ENCODE measurements at places on chromosomes 7 and 10. TPM values are rescaled to one million over a fixed set of nuclear protein-coding genes. Genes with fewer than 3 reads are reported as not detected.
A peak's percentile ranks its signal among the peaks of the same experiment; 100 is the strongest.

ZNRF2 gene
- total RNA-seq = 38.5 TPM

ANKRD30A gene
- not detected for total RNA-seq

RET gene
- total RNA-seq = not detected

OR2A5 gene
- not detected for total RNA-seq

ASB10 gene
- not detected for total RNA-seq

AGAP5 gene
- 2.8 TPM for total RNA-seq

DNA sequence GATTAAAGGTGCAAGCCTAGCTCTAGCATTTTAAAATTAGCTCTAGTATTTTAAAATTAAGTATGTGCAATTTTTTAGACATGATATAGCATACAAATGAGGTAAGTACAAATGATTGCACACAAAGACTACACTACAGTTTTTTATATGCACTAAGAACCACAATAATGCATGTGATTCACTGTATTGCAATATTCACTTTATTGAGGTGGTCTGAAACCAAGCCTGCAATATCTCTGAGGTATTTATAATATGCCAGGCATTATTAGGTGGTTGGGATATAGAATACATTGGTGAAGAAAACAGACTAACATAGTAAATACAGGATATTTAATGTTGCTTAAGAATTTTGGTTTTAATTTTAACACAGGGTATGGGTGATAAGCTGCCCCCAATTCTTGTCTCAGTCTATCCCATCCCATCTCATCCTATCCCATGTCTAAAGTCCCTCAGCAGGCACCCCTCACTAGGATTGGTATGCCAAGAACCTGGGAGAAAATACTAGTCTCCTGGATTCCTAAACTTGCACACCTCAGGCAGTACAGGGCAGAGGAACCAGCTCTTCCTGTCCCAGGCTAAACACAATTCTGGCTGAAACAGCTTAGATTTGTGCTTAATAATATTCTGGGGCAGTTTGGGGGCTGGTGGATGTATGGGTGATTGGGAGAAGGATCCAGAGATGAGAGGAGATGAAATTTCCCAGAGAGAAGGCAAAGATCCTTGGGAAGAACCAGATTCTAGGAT lies 90.4 kb downstream of the HIPK2 start:
- DNase-seq = no peak

- no peak for DNase-seq
Measured at GRCh38 chr10:33136271-33136670, 178.2 kb upstream of the ITGB1 start.

DNA sequence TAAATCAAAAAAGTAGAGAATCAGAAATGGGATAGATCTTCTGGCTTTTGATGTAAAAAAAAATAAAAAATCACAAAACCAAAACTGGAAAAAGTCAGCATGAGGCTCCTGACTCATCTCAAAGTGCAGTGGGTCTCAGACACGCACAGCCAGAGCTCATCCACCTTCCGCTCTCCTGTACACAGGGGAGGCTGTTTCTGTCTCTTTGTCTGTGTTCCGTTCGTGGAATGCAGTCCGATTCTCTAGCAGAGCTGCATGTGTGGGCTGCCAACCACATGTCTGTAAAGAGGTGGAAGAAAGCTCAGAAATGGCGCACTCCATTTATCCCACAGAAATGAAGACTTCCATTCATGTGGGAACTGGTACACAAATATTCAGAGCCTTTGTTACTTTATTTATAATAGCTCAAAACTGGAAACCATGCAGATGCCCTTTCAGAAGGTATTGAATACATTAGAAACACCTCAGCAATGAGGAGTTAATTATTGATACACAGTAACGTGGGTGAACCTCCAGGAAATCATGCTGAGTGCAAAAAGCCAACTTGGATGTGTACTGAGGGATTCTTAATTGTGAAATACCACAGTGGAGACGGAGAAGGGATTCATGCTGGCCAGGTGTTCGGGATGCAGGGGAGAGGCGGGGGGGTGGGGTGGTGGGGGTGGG lies 123.3 kb downstream of the TRRAP start:
- DNase-seq = no peak

DNA sequence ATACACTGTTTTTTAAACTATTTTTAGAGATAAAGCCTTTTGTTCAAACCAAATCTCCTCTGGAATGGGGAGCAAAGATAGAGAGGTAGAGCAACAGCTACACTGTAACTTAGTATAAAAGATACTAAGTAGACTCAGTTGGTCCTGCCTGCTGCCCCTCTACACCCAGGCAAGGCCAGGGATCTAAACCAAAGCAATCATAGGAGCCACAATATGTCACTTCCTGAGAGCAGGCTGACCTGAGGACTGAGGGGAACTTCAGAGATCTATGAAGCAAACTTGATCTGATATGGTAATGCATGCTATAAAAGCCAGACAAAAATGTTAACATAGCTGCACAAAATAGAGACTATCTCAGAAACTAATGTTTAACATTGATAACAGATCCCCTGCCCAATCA lies 7.0 kb upstream of the TRDMT1 start:
- no peak for DNase-seq

DNA sequence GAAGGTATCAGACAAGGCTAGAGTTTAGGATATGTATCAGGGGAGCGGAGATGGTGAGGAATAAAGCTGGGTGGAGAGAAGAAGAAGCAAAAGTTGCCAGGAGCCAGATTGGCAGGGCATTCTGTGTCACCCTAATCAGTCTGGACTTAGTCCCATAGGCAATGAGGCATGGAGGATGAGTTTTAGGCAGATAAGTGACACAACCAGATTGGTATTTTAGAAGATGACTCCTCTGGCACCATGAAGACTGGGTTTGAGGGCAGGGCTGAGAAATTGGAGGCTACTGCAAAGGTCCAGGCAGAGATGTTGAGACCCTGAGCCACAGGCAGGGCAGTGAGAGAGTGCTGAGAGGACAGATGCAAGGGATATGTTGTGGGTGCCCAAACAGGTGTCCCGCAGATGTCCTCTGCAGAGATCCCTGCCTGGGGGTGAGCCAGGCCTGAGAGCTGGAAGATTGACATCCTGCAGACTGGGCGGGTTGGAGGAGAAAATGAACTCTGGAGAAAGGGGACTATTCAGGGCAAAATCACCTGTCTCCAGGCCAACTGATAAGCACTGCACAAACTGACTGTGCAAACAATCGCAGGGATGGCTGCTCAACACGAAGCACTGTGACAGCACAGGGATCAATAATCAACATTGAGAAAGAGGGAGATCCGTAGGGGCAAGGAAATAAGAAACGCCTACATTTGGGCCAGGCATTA lies 11.9 kb upstream of the HABP2 start:
- no peak for DNase-seq

DNA sequence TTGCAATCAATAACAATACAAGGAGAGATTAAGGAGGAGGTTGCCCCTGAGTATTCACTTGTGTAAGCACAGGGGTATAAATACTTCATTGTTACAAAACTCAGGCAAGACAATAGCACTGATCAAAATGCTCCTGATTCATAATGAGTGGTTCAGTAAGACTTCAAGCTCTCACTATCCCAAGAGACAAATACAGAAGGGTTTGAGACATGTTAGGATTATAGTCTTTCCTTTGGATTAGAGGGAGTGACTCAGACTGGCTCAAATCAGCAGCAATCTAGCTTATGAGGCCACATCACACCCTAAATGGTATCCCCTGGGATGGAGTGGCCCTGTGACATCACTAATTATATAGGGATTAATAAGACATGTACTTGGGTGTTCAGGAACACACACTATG lies 167.2 kb upstream of the HGF start:
- DNase-seq = no peak

GRCh38 chr7:139189357-139189756 lies 41.7 kb upstream of the UBN2 start:
- no peak for DNase-seq

GRCh38 chr7:40716052-40716451 lies 581.2 kb downstream of the SUGCT start:
- no peak for DNase-seq

- peak; percentile 62 for DNase-seq
Measured at GRCh38 chr7:93622036-93623033, 47.8 kb upstream of the CALCR start.

- no peak for DNase-seq
Measured at GRCh38 chr7:131935180-131935579, 378.8 kb upstream of the PODXL start.

GRCh38 chr7:82443547-82444219 lies at the start of gene CACNA2D1:
Gene CACNA2D1 (minus strand): TSS chr7:82443777.
- no peak for DNase-seq

DNA sequence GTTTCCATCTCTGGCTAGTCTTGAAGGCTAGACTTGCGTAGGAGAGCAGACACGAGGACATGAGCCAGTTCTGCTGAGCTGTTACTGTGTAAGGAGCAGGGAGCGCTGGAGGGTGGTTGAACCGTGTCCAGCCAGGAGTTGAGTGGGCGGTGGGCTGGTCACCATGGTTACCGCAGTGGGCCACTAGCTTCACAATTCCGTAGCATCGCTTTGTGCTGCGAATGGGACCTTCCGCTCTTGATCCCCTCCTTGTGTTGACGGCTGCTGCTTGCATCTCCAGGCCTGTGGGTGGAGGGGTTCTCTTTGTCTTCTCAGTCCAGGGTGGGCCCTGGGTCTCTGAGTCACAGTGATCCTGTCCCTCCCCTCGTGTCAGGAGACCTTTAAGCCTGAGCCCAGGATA lies 49.4 kb upstream of the OCM start:
- DNase-seq = no peak

GRCh38 chr7:132518102-132518838 lies 58.0 kb downstream of the PLXNA4 start:
- peak; percentile 59 for DNase-seq
